ENCODE measurements at places on chromosomes 16 and 17. TPM values are rescaled to one million over a fixed set of nuclear protein-coding genes. Genes with fewer than 3 reads are reported as not detected.

Gene GEMIN4
- 10.9 TPM for total RNA-seq

Gene CYBC1
- total RNA-seq, result 96.9 TPM

Gene SLC5A2
- 0.25 TPM for total RNA-seq

- DNase-seq, result no peak
Observed at GRCh38 chr17:36856903-36857381, 80.3 kb upstream of the LHX1 start.

DNA sequence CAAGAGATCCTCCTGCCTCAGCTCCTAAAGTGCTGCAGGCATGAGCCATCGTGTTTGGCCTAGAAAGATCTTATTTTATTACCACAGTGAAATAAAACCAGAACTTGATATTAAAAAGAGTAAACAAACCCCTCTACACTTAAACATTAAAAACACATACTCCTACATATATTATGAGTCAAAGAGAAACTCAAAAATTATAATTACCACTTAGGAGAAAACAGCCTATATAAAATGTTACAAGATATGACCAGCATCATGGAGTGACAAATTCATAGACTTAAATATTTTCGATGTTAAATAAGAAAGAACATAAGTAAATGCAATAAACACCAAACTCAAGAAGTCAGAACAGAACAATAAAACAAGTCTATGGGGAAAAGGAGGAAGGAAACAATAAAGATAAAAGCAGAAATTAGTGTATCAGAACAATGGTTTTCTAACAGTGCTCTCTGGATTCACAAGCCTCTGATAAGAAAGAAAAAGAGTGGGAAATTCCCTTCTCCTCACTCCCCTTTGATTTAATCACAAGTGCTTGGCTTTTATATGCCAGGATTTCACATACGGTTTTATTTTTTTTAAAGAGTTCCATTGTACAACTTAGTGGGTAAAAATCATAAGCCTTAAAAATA is 23.0 kb downstream of the SKAP1 start:
- DNase-seq, result no peak

DNA sequence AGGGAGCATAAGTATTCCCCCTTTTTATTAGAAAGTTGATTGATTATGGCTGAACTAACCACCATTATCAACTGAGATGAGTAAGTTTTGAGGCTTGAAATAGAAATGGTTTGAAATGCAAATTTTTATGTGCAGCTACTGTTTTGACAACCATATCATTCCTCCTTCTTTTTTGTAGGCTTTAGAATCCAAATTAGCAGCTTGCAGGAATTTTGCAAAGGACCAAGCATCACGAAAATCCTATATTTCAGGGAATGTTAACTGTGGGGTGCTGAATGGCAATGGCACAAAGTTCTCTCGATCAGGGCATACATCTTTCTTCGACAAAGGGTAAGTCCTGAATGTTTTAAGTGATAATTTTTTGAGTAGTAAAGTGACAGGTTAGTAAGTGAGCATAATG is 24.1 kb downstream of the NDEL1 start:
- no peak for DNase-seq

GRCh38 chr17:39225959-39226683 is 376 bp upstream of the STAC2 start:
- peak; percentile 78 for DNase-seq
